ENCODE measurements at places on chromosomes 1 and 21. TPM values are rescaled to one million over a fixed set of nuclear protein-coding genes. Genes with fewer than 3 reads are reported as not detected.

Gene ADAM30
- not detected for total RNA-seq

Gene MACF1
- total RNA-seq: 751 TPM

Gene WNT2B
- 1.3 TPM for total RNA-seq

Gene MATN1
- total RNA-seq: 0.17 TPM

Gene EVI5
- total RNA-seq: 25.5 TPM

Gene SAMSN1
- not detected for total RNA-seq

Gene KRTAP24-1
- not detected for total RNA-seq

Gene TNFSF18
- 17.9 TPM for total RNA-seq

Gene CTPS1
- 21.3 TPM for total RNA-seq

Gene VWA5B1
- not detected for total RNA-seq

Gene NBPF6
- total RNA-seq: not detected

Gene BSND
- total RNA-seq: not detected

Gene KRTAP21-2
- total RNA-seq: not detected

Gene ZBTB8B
- total RNA-seq: under 0.01 TPM

Measured in dermis blood vessel endothelial cell (primary cell).